ENCODE measurements at places on chromosomes 6 and 20.

DNA sequence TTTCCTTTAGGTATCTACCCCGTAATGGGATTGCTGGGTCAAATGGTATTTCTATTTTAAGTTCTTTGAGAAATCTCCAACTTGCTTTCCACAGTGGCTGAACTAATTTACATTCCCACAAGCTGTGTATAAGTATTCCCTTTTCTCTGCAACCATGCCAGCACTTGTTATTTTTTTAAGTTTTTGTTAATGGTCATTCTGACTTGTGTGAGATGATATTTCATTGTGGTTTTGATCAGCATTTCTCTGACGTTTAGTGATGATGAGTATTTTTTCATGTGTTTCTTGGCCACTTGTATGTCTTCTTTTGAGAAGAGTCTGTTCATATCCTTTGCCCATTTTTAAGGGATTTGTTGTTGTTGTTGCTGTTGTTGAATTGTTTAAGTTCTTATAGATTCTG is 871.1 kb downstream of the KIF16B start:
- DNase-seq, result no peak

DNA sequence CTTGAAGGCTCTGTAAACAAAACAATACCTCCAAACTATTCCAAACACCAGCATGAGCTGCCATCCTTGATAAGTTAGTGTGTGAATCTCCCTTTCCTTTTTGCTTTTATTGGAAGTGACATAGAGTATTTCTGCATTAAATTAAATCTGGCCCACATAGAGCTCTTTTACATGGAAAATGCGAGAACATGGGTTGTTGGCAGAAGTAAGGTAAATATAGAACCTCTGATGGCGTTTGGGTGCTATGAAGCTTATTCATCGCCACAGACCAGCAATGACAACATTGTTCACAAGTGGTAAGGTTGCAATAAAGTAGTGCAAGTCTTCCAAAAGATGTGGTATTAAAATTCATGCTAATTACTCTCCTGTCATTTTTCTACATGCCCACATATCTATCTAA is 445.8 kb upstream of the JAG1 start:
- no peak for DNase-seq

- no peak for DNase-seq
Measured at GRCh38 chr6:87645080-87645479, 55.1 kb downstream of the ORC3 start.

GRCh38 chr6:35898003-35898402 is 22.9 kb downstream of the SRPK1 start:
- no peak for DNase-seq

DNA sequence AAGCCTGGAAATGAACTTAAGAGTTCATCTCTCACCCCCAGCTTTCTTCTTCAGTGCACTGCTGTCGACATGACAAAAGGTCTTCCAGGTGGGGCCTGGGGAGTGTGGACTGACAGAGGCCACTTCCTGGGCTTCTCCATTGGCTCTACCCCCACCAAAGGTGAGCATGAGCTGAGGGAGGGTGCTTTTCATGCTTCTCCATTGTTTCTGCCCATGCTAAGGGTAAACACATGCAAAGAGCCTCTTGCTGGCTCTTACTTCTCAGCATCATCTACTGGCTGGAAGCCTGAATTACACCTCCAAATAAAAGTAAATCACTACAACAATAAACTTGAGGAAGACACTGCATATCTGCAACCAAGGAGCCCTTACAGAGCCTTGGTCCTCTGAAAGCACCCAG is 227.2 kb downstream of the EPM2A start:
- no peak for DNase-seq

GRCh38 chr20:19861147-19861759 is 103.2 kb downstream of the RIN2 start:
- no peak for DNase-seq

DNA sequence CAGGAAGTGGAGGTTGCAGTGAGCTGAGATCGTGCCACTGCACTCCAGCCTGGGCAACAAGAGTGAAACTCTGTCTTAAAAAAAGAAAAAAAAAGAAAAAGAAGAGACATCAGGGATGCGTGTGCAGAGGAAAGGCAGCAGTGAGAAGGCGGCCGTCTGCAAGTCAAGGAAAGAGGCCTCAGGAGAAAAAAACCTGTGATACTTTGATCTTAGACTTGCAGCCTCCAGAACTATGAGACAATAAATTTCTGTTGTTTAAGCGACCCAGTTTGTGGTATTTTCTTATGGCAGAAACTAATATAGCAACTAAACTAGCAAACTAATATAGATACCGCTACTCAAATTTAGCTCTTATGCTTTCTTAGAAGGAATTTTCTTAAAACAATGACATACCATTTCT is 36.1 kb downstream of the FGD2 start:
- DNase-seq, result no peak

DNA sequence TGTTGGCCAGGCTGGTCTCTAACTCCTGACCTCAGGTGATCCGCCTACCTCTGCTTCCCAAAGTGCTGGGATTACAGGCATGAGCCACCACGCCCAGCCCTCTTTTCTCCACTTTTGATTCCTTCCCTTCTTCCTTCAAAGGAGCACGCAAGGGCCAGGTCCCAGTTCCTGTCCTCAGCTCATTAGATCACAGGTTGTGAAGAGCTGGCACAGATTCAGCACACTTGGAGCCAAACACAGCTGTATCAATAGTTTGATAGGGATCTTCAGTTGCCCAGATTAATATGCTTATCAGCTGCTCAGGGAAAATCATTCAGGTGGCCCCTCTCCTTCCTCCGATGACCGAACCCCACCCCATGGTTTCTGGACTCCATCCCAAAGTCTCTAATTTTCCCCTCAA is 14.4 kb upstream of the SLC22A23 start:
- no peak for DNase-seq

DNA sequence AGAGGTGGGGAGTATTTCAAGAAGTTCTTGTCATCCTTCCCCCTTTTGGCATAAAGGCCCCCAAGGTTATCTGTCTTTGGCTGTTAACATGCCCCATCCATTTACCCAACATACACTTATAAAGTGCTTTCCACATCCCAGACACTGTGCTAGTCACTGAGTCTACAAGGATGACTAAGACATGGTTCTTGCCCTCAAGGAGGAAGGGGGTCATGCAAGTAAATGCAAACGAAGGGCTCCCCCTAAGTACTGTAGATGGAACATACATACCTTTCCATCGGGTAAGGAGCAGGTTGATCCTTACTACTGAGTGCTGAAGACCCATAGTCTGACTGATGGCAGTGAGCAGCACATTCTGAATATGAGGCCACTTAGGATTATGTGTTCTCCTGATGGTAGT is 38.3 kb downstream of the HECA start:
- DNase-seq, result no peak

DNA sequence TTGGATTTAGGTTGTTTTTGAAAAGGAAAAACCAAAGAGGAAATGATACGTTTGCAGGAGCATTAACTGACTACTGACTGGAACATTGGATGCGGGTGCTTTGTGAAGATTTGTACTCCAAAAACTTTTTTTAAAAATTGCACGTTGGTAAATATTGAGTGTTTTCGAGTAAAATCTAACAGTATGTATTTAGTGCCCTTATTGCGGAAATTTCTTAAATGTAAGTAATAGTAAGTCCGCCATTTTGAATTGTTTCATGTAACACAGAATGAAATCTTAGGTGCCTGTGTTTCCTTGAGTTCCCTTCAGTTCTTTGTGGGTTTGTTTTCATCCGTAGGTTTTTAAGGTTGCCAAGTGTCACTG is 15.2 kb upstream of the LIN28B start:
- no peak for DNase-seq

DNA sequence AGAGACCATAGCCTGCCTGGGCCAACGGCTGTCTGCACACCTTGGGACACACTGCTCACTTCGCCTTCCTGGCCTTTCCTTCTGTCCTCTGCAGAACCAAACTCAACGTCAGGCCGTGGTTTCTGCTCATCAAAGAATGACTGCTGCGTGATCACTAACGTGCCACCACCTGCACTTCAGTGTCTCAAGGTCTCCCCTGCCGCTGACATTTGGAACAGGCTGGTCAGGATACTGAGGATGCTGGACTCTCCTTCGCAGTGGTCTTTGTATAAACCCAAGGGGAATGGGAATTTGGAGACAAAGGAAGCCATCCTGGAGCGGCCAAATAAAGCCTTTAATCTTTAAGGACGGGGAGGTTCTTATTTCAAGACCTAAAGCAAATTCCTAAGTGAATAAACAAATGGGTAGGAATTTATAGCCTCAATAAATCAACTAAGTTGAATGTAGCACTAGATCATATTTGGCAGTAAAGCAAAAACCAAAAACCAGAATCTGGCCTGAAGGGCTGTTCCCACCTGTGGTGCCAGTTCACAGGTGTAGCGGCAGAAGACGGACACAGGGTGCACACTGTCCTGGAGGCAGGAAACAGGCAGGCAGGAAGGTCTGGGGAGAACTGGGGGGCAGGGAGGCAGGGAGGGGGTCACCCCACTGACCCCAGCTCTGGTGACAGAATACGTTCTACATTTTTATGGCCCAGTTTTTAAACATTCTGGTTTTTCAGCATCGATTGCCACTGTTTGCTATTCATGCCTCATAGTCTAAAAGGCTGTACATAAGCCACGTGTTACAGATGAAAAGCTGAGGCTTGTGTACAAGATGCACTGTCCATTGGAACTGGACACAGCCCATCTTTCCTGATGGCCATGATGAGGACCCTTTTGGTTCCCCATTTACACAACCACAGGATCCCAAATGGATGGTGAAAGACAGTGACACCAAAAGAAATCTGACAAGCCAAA is 36.6 kb downstream of the ABHD12 start:
- no peak for DNase-seq

DNA sequence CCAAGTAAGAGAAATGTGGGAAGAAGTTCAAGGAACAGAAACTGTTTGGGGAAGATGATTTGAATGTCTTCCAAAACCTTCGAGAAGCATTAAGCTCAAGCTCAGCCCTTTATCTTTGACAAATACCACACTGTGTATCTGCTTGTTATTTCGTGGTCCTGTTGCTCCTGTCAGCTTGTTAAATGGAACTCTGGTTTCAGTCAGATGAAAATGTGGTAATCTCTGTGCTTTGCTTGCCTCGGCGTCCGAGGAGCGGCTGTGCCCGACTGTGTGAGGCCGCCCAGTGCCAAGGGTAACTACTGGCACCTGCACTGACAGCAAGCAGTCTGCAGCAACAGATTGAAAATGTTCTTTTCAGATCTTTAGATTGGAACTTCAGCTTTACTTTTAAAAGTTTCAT is 577.9 kb upstream of the FLRT3 start:
- DNase-seq, result no peak

DNA sequence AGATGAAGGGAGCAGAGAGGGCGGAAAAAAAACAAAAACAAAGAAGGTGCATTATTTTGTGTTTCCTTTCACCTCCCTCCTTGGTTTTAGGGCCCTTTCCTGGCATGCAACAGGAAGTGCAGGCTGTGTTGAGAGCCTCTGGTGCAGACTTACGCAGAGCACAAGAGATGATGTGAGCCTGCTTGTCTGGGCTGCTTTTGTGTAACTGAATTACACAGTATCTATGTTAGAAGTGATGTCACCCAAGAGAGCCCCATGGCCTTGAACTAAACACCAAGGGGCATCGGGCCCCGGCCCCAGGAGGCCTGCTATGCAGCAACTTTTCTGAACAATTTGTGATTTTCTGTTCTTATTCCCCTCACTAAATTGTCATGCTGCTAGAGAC is 25.5 kb downstream of the GNAS start:
- no peak for DNase-seq

DNA sequence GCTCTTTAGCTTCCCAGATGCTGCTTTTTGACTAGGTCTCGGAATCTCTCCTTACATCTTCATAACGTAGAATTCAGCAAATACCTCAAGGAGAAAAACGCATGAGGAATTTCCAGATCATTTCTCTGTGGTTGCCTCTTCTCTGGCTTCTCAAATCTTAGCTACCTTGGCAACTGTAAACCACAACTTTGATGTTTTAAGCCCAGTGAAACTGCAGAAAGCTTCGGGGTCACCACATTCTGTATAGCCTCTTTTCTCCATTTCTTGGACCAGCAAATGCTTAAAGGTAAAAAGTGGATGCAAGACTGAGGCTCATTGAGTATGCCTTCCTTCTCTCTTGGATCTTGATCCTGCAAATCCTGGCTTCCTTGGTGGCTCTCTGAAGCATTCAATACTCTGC is 125.5 kb upstream of the FBXL4 start:
- no peak for DNase-seq

DNA sequence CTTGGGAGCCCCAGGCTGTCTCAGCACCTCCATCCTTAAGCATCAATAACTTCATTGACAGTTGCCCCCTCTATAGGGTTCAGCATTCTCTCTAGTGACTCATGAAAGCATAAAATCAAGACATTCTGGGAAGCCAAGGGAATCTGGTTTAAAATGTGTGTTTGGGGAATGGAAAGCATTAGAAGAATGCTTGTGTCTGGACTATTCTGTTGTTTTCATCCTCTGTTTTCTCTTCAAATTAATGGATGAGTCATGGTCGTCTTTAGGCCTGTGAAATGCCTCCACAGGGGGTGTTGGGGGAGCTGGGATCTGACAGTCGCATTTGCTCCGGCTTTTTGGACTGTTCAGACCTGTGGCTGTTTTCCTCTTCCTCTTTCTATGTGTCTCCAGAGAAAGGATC is 279.7 kb downstream of the CDC5L start:
- no peak for DNase-seq

DNA sequence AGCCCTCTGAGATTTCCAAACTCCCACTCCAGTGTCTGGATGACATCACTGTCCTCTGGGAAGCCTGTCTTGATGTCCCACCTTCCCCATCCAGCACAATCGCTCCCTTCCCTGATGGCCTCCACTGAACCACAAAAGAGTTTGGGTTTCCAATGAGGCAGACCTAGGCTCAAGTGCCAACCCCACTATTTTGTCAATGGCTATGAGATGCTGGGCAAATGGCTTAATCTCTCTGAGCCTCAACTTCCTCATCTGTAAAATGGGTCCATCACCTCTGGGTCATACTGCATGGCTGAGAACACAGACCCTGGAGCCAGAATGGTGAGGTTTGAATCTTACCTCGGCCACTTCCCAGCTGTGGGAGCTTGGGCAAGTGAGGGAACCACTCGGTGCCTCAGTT is 11.7 kb downstream of the SLC13A3 start:
- no peak for DNase-seq

- DNase-seq, result no peak
Measured at GRCh38 chr20:40689100-40689942, at the start of gene MAFB. MAFB (minus strand) TSS chr20:40689236; CDS start chr20:40688850, 386 bp downstream.

GRCh38 chr6:3532296-3532916 is 75.6 kb upstream of the SLC22A23 start:
- no peak for DNase-seq

GRCh38 chr6:111338843-111339242 is 144.2 kb downstream of the REV3L start:
- DNase-seq, result no peak
